Pancreas (tissue), 10 donors: ENCODE measurements at places on chromosomes 4 and X.

DNA sequence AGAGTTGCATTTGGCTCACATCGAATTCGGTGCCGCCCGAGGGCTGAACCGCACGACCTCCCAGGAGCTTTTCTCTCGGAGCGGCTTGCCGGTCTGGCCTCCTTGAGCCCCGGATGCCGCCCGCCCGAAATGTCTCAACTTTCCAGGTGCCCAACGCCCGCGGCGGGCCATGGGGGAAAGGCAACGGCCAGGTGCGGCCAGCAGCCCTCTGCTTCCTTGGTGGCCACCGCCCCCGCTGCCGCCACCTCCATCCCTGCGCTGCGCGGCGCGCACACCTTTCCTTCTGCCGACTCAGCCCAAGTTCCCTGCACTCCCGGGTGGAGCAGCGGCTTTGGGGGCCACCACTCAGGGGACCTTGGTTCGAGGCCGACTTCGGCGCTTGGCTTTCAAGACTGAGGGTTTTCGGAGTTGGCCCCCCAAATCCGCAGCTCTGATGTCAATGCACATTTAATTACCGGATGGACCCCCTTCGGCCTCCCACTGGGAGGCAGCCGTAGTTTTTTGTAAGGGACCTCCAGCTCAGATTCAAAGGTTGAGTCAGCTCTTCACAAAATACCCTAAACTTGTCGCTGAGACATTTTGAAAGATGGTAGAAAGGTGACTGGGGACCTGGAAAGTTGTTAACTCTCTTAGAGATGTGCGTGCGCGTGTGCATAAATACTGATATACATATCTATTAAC, 1.1 kb downstream of the AFF2 start:
- peak overlapping the region; percentile 47 for H3K4me3 ChIP-seq
- H3K27me3 ChIP-seq = peaks cover 4% of the 10 kb centered on the region
- DNase-seq = no peak
- H3K27ac ChIP-seq = no peak overlapping the region
- H3K4me1 ChIP-seq = no peaks in the 10 kb centered on the region

DNA sequence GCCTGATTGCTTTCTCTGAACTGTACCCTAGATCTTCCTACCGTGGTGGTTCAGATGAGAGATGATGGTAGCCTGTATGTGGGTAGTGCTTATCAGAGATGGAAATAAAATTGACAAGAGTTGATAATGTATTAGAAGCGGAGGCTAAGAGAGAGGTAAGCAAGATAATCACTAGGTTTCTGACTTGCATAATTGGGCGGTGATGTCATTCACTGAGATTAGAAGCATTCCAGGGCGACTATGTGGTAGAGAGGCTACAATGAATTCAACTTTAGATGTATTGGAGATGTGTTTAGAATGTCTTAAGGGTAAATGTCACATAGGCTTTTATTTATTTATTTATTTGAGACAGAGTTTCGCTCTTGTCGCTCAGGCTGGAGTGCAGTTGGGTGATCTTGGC, 415 bp upstream of the TENM3 start:
- no peak overlapping the region for H3K27ac ChIP-seq
- H3K4me1 ChIP-seq = no peaks in the 10 kb centered on the region
- DNase-seq = no peak

GRCh38 chrX:40866893-40867292, 131.6 kb upstream of the MED14 start:
- H3K27ac ChIP-seq = no peak overlapping the region
- no peaks in the 10 kb centered on the region for H3K36me3 ChIP-seq
- H3K27me3 ChIP-seq = peaks cover 23% of the 10 kb centered on the region

DNA sequence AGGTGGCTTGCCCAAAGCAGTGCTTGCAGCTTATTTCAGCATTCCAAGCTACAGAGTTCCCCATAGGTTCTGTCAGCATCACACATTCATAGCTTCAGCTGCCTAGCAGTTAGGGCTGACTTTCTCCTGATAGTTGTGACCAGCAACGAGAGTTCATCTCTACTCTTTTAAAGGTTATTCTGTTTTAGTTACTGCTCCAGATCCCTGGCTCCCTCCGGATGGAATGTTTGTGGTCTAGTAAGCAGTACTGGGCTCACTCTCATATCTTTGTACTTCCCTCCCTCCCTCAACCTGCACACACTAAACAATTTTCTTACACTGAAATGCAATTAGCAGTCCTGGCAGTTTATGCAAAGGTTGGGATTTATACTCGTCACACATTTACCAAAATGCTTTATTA, 43.9 kb downstream of the PTTG2 start:
- no peaks in the 10 kb centered on the region for H3K4me1 ChIP-seq
- H3K4me3 ChIP-seq = no peak overlapping the region
- no peak overlapping the region for H3K27ac ChIP-seq
- no peaks in the 10 kb centered on the region for H3K27me3 ChIP-seq
- H3K36me3 ChIP-seq = no peaks in the 10 kb centered on the region

DNA sequence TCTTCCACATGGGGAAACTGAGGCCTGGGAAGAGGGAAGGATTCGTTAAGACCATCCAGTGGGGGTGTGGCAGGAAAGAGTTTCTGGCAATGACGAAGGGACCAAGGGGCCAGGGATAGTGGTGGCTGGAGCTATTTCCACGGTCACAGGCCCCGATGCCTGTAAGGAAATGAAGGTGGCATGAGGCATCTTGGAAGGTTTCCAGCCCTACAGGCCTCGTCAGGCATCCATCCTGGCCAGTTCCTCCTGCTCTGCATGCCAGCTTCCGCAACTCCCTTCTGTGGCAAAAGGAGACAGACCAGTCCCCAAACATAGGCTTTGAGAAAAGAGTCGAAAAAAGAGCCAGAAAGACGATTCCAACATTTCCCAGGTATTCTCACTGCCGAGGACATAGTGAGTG, 9.2 kb upstream of the C4orf50 start:
- H3K36me3 ChIP-seq = no peaks in the 10 kb centered on the region
- no peak overlapping the region for H3K27ac ChIP-seq
- no peak overlapping the region for H3K4me3 ChIP-seq

GRCh38 chr4:71348586-71348985, 9.8 kb downstream of the SLC4A4 start:
- H3K4me3 ChIP-seq = no peak overlapping the region
- no peak for DNase-seq
- no peak overlapping the region for H3K27ac ChIP-seq
- no peaks in the 10 kb centered on the region for H3K36me3 ChIP-seq
- no peaks in the 10 kb centered on the region for H3K4me1 ChIP-seq

GRCh38 chr4:122041312-122041711, 89.5 kb upstream of the TRPC3 start:
- no peak for DNase-seq
- no peaks in the 10 kb centered on the region for H3K27me3 ChIP-seq
- no peak overlapping the region for H3K4me3 ChIP-seq
- no peak overlapping the region for H3K27ac ChIP-seq

DNA sequence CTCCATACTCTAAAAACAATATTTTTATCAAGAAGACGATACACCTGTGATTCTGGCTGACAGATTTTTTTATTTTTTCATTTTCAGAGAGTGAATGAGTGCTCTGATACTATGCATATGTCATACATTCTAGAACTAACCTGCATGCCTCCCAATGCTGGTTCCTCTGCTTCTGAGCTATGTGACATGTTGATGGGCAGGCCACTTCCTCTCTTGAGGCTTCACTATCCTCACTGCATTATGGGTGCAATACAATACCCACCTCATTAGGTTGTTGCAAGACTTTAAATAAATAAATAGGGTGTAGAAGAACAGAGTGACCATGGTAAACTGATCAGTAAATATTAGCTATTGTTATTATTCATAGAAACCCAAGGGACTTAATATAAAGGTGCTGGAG, 408.3 kb downstream of the HNRNPD start:
- DNase-seq = no peak
- H3K4me1 ChIP-seq = no peaks in the 10 kb centered on the region
- H3K36me3 ChIP-seq = no peaks in the 10 kb centered on the region
- H3K4me3 ChIP-seq = no peak overlapping the region
- no peak overlapping the region for H3K27ac ChIP-seq

DNA sequence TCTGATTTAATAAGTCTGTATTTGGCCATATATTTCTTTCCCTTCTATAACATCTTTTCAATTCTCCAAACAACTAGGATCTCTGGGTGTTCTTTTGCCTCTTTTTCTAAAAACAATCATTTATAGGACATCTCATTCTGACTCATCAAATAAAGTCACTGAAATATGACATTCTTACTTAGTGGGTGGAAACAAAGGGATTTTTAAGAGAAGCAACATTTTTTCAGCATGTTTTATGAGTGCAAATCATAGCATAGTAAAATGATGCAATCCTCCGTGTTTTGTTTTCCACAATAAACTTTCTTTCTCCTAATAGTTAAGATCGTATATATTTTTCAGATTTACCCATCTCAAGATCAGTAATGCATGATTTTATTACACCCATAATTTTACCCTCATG, 179.8 kb downstream of the SPCS3 start:
- H3K4me3 ChIP-seq = no peak overlapping the region
- H3K27ac ChIP-seq = no peak overlapping the region
- no peak for DNase-seq

DNA sequence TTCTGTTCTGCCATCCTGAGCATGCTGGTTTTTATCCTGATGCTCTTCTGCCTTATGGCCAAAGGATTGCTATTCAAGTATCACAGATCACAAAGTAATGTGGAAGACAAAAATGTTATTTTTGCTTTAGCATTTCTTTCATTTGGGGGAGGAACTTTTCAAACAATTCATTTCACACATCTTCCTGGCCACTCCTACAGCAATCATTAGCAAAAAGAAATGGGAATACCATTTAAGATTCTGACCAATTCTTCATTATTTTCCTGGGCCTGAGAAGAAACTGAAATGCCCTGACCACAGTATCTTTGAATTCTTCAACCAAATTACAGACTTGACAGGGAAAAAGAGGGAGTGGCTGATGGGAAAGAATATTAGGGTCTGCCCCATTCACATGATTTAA, 38.0 kb upstream of the GRID2 start:
- H3K27me3 ChIP-seq = no peaks in the 10 kb centered on the region
- H3K36me3 ChIP-seq = no peaks in the 10 kb centered on the region
- H3K27ac ChIP-seq = no peak overlapping the region
- H3K4me3 ChIP-seq = no peak overlapping the region
- DNase-seq = no peak

DNA sequence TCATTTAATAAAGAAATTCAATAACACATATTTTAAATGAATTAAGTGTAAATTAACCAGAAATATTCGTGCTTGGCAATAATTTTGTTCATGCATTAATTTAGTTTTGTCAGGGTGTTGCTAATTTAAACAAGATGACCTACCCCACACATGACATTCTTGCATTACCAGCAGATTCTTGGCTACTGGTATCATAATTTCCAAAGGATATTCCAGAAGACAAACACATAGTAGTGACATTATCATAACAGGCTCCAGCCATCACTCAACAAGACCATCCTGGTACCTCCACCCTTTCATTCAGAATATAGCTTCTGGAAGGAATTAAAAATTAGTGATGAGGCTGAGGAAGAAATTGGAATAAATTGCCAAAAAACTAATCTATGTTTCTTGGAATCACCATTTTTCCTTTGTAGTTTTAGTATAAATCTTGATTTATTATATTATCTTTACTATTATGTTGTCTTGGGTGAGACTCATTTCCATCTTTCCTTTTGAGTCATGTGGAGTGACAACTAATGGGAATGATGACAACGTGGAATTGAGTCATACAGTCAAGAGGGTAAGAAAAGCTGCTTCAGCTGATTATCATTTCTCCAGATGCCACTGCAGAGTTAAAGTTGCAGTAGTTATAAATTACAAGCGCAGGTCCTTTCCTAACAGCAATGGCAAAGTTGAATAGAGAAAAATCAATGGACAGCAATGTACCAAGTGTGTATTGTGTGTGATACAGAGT, 30.9 kb upstream of the HHIP start:
- H3K4me1 ChIP-seq = no peaks in the 10 kb centered on the region
- no peaks in the 10 kb centered on the region for H3K27me3 ChIP-seq
- H3K27ac ChIP-seq = no peak overlapping the region
- DNase-seq = no peak
- H3K4me3 ChIP-seq = no peak overlapping the region
- H3K36me3 ChIP-seq = no peaks in the 10 kb centered on the region

GRCh38 chr4:78656968-78657445, 105.4 kb downstream of the ANXA3 start:
- H3K36me3 ChIP-seq = no peaks in the 10 kb centered on the region
- H3K4me3 ChIP-seq = no peak overlapping the region
- no peaks in the 10 kb centered on the region for H3K27me3 ChIP-seq
- H3K27ac ChIP-seq = no peak overlapping the region

DNA sequence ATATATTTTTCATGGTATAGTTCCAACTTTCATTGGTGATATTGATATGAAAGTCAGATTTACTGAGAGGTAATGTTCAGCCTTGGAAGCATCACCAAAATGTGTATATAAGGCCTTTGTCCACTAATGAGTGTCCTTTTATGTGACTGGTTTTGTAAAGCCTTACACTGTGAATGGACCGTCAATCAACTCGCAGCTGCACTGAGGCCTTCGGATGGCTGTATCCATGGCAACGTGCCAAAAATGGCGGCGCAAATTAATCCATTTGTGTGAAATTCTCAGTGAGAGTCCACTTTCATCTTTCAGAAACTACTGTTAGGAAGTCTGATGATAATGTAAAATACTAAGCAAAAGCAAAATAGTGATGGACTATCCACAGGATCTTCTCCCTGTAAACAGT, 131.7 kb downstream of the SPCS3 start:
- DNase-seq = peak; percentile 16
- no peaks in the 10 kb centered on the region for H3K36me3 ChIP-seq
- H3K4me3 ChIP-seq = no peak overlapping the region
- no peak overlapping the region for H3K27ac ChIP-seq

DNA sequence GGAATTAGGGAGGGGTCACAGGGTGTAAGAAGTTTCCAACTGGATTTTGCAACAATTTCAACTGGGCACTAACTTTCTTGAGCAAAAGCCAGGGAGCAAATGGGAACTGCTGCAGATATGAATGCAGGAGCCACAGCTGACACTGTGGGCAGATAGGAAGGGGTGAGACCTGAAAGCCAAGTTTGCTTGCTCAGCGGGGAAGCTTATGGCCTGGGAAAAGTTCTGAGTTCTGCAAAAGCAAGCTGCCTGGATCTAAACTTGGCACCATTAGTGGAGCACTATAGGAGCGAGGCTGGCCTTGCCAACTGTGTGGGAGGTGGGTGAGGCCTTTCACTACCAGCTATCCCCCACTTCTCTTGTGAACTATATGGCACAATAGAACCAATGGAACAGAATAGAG, 11.1 kb downstream of the CYSLTR1 start:
- DNase-seq = no peak
- H3K4me3 ChIP-seq = no peak overlapping the region
- no peak overlapping the region for H3K27ac ChIP-seq
- no peaks in the 10 kb centered on the region for H3K4me1 ChIP-seq

DNA sequence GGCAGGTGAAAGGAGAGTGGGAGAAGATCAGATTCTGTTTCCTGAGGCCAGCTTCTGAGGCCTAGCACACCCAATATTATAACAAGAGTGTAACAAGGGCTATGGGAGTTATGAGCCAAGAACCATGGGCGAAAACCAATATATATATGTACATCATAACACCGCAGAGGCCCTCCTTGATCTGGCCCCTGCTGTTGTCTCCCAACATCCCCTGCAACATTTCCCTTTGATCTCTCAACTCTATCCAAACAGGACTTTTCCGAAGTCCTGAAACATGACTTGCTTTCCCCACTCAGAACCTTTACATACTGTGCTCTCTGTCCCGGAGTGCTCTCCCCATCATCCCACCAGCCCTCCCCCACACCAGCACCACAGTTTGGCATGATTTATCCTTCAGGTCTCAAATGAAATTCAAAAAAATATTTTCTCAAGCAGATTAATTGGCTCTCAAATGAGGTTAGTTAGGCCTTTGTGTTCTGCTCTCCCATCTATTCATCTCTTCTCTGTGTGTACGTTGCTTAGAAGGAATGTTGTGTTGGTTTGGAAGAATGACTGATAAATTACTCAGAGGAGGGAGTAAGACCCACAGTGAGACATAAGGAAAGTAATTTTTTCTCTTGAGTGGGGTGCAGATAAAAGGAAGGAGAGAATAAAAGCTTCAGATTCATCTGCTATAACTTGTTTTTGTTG, 58.1 kb upstream of the SMIM10 start:
- no peaks in the 10 kb centered on the region for H3K36me3 ChIP-seq
- H3K4me1 ChIP-seq = no peaks in the 10 kb centered on the region
- no peak overlapping the region for H3K4me3 ChIP-seq
